ENCODE measurements at places on chromosomes 5 and 9. TPM values are rescaled to one million over a fixed set of nuclear protein-coding genes. Genes with fewer than 3 reads are reported as not detected.

Gene CCDC192
- 0.25 TPM for total RNA-seq

Gene TLR4
- total RNA-seq, result not detected

Gene TMOD1
- total RNA-seq, result 5.4 TPM

Gene PNPLA7
- total RNA-seq, result 8.2 TPM

GRCh38 chr9:133711428-133712220 is 26.5 kb downstream of the SARDH start:
- no peaks in the 10 kb centered on the region for H3K36me3 ChIP-seq
- H3K4me1 ChIP-seq, result peaks cover 20% of the 10 kb centered on the region
- H3K4me3 ChIP-seq, result no peak overlapping the region
- H3K27ac ChIP-seq, result no peak overlapping the region
- no peaks in the 10 kb centered on the region for H3K27me3 ChIP-seq
